ENCODE measurements at places on chromosomes 12 and 14. TPM values are rescaled to one million over a fixed set of nuclear protein-coding genes. Genes with fewer than 3 reads are reported as not detected.
A peak's percentile ranks its signal among the peaks of the same experiment; 100 is the strongest.

The C14orf180 gene
- total RNA-seq: 1.4 TPM

The SERPINA12 gene
- not detected for total RNA-seq

The SLC17A8 gene
- total RNA-seq: not detected

- no peak for DNase-seq
Observed at GRCh38 chr14:58878439-58879139, 240.8 kb downstream of the DACT1 start.

GRCh38 chr14:103593577-103593976 lies 30.8 kb downstream of the COA8 start:
- no peak for DNase-seq

- DNase-seq: no peak
Observed at GRCh38 chr14:51444353-51445000, 204.4 kb downstream of the TMX1 start.

DNA sequence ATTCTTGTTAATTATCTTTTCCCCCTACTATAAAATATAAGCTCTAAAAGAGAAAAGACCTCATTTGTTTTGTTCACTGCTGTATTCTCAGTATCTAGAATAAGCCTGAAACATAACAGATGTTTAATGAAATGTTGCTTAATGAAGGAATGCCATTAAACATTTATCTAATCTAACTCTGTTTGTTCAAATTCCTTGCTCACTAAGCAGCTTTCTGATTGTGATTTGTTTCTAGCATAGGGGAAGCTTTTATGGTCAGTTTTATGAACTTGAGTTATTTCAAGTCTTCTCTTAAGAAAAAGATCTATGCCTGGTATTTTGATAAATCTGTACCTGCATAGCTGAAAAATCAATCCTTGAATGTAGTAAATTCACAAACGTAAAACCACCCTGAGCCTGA lies 308.6 kb downstream of the CCDC91 start:
- no peak for DNase-seq

The SDR9C7 gene
- total RNA-seq: 0.14 TPM

- DNase-seq: no peak
Observed at GRCh38 chr14:64698903-64699302, 5.3 kb upstream of the PLEKHG3 start.

The C12orf54 gene
- total RNA-seq: not detected

DNA sequence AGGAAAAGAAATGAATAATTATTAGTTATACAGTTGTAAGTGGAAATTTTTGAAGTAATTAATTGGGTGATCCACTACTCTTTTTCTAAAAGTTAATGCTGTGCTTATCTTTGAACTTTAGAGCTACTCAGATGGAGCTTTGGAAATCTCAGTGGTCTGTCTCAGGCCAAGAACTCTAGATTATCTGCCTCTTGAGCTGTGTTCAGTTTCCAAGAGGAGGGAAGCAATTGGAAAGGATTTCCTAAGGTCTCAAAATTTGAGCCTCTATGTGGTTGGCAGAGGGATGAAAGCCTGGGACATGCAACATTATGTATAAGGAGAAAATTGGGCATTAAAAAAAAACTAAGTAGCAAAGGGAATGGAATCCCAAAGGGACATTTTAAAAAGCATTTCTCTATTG lies 334.0 kb upstream of the PRICKLE1 start:
- no peak for DNase-seq

GRCh38 chr12:92210071-92210470 lies 64.4 kb upstream of the BTG1 start:
- DNase-seq: no peak

The KRT1 gene
- total RNA-seq: not detected

DNA sequence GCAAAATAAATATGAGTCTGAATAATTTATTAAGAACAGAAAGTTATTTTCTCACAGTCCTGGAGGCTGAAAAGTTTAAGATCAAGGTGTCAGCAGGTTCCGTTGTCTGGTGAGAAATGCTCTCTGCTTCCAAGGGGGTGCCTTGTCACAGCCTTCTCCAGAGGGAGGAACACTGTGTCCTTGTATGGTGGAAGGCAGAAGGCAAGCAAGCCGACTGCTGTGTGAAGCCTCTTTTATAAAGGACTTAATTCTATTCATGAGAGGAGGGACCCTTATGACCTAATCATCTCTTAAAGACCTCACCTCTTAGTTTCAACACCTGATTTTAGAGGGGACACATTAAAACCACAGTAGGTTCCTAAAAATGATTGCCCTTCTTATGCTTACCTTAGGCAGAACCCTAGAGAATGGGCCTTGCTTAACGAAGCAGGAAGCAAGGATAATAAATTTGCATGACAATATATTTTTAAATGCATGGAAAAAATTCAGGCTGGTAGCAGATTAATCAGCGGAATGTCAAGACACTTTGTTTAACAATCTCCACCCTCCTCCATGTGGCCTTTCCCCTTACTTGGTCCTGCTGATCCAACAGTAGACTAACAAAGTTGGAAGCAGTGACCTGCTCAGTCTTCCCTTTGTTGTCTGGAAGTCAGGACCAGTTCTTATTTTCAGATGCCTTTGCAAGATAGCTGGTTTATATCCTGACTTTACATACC lies 154.9 kb downstream of the DYRK2 start:
- DNase-seq: no peak

- DNase-seq: no peak
Observed at GRCh38 chr14:106845286-106846087, 1319.1 kb downstream of the TMEM121 start.

GRCh38 chr12:122049827-122050226 lies 28.1 kb downstream of the BCL7A start:
- DNase-seq: no peak

DNA sequence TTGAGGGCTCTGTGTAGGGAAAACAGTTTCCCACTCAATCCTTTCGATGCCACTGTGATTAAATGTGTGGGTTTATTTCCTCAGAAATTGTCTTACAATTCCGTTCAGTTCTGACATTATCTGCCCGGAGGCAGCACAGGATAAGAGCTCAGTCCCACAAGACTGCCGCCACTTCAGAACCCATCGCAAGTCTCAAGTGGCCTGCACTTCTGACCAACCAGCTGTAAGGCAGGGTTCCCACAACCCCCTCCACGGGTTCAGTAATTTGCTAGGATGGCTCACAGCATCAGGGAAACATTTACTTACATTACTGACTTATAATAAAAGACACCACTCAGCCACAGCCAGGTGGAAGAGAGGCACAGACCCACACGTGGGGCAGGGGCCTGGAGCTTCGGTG lies 17.2 kb downstream of the BDKRB2 start:
- no peak for DNase-seq

DNA sequence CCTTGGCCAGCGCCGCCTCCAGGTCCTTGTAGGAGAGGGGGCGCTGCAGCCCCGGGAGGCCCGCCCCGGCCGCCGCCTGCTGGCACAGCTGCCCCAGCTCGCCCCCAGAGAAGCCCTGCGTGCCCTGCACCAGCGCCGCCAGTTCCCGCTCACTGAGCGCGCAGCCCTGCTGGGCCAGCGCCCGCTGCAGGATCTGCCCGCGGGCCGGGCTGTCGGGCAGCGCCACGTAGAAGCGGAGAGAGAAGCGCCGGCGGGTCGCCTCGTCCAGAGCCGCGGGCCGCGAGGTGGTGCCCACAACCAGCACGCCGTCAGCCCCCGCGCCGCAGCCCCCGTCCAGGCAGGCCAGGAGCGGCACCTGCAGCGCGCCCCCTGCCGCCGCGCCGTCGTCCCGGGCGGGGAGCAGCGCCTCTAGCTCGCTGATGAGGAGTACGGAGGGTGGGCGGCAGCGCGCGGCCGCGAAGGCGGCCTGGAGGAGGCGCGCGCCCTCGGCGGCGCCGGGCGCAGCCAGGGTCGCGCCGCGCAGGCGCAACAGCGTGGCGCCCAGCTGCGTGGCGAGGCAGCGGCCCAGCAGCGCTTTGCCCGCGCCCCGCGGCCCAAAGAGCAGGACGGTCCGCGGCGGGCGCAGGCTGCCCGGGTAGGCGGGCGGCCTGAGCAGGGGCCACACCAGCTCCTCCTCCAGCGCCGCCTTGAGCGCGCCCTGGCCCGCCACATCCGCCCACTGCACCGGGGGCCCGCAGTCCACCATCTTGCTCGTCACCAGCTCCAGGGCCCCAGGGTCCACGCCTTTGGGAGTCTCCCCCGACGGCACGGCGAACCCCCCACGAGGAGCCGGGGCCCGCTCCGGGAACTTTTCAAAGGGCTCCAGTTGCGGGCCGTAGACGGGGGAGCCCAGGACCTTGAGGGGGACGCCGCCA lies 27.7 kb downstream of the FIGNL2 start:
- peak; percentile 84 for DNase-seq

DNA sequence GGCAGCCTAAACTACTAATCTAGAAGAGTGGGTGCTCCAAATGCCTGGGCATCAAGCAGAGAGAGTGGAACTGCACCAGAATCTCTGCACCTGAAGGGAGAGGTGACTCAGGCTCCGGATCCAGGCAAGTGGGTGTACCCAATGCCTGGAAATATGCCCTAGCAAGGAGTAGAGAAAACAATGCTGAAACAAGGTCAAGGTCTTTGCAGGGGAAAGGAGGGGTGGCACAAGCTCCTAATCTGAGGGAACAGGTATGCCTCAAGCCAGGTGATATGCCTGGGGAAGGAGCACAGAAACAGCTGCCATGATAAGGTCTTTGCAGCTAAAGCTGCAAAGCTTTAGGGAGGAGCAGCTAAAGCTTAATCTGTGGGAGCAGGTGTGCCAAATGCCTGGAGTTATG lies 136.0 kb upstream of the KITLG start:
- DNase-seq: no peak

DNA sequence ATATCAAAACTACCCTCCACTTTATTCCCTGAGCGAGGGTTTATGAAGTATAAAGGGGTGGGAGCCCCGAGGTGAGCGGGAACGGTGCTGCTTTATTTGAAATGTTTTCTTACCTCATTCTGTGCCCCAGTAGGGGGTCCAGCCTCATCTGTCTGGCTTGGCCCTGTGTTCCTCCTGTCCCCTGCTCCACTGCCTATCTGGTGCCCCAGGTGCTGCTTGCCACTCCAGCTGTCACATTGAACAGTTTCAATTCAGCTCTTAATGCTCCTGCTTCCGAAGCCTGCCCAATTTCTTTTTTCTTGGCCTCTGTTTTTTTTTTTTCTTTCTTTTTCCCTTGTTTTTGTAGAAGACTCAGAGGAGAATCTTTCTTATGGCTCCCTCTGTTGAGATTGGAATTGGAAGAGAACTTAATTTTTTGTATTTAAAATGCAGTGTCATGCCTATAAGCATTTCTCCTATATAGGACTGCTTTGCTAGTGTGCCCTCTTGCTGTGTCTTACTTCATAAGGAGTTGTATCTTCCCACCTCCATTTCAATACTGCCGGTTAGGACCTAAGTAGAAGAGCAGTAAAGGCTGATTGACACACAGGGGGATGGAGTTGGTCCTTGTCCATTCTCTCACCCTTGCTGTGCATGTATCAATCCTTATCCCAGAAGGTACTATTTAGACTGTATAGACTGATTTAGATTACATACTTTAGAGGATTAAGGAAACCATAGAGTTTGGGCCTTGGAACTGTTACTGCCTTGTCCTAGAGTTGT lies 2.3 kb downstream of the ATXN7L3B start:
- DNase-seq: peak; percentile 45

- DNase-seq: no peak
Observed at GRCh38 chr12:51785906-51786305, 62.6 kb downstream of the FIGNL2 start.

The SIX1 gene
- total RNA-seq: 4.3 TPM

The HNRNPC gene
- total RNA-seq: 283 TPM

The GPR132 gene
- 1.8 TPM for total RNA-seq

GRCh38 chr14:28751467-28752058 lies 15.0 kb upstream of the FOXG1 start:
- no peak for DNase-seq

- DNase-seq: no peak
Observed at GRCh38 chr14:20184181-20184580, 6.5 kb upstream of the OR11G2 start.

The SLC25A47 gene
- total RNA-seq: not detected

DNA sequence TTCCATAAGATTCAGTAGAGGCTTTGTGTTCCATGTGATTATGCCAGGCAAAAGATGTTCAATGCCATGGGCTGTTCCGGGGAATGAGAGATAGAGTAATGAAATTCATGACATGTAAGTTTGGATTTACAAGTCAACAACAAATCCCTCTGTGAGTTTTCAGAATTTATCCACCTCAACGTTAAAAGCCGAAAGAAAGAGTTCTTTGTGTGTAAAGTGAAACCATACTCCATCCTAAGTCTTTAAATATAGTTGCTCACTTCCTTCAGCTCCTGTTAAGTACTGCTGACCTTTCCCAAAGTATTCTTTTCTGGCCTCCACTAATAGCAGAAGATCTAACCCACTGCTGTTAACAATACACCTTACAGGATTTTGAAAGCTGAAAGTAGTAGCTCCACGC lies 190.0 kb downstream of the TMX1 start:
- no peak for DNase-seq

The BIN2 gene
- 8.8 TPM for total RNA-seq

The TAS2R8 gene
- not detected for total RNA-seq

- no peak for DNase-seq
Observed at GRCh38 chr12:108603743-108604142, 5.9 kb upstream of the TMEM119 start.

DNA sequence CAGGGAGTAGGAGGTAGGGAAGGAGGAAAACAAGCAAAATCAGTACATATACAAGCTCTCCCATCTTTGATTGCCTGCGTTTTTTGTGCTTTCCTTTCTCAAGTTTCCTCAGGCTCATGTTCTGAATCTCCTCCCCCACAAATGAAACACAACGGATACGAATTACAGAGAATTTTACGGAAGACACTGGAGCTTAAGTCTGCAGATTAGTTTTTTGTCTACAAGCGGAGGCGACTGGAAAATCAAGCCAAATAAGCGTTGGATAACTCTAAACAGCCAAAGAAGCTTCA lies 612 bp downstream of the WBP11 start:
- no peak for DNase-seq

GRCh38 chr12:48986720-48987291 lies 8.7 kb downstream of the WNT1 start:
- peak; percentile 76 for DNase-seq

The INSM2 gene
- not detected for total RNA-seq

GRCh38 chr12:72219937-72220336 lies 52.2 kb upstream of the TRHDE start:
- DNase-seq: no peak

DNA sequence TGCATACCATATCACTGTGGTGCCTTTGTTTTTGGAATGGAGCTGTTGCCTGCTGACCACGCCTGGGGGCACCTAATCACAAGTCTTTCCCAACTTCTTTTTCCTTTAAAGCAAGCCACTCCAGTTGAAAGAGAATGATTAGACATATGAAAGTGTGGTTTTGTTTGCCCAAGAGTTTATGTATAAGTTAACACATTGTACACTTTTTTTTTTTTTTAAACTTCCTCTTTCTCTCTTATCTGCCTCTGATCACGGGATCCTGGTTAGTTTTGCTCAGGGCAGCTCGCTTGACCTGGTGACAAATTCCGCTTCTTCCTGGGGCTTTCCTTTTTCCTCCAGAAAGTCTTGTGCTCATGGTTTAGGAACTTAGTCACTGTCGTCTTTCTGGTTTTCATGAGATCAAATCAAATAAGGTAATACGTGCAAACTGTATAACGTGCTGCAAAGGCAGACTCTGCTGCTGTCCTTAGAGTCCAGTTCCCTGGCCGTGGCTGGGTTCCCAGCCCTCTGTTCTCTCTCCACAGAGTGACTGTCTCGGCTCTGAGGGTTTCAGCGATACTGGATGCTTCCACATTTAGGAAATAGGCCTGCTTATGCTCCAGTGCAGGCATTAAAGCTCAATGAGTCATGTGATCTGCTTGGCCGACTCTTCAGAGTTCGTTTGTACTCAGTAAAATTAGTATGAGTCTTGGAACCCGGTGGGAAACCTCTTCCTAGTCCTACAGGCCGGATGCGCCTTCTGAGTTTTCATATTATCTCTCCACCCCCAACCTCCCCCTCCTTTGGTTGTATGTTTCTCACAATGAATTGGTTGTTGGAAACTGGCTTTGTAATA lies 15.2 kb downstream of the RASSF3 start:
- DNase-seq: peak; percentile 88

The SERPINA10 gene
- not detected for total RNA-seq

Data from posterior vena cava (tissue), 2 donors.